Epithelial cell of proximal tubule (primary cell): ENCODE measurements at places on chromosomes 7 and 10.

DNA sequence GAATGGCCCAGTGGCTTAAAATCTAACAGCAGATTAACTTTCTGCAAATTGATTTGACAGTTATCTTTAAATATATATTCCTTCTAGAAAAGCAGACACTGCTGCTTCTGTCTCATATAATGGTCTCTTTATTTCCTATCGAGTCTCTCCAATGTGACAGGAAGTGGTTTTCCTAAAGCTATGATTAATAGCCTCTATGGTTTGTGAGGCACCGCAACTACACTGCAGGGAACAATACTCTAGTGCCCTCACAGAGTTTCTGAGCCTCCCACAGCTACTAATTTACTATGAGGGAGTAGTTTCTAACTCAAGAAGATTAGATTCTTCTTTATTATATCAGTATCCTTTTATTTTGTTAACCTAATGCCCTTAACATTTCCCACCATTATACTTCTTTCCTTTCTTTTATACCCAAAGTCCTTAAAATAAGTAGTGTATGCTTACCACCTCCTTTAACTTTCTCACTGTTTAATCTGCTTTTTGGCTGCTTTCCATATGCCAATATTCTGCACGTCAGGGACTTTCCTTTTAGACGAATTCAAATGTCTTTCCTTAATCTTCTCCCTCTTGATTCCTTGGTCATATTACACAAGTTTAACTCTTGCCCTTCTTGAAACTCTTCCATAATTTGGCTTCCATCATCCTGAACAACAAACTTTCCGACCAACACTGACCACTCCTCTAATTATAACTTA lies 23.8 kb upstream of the AHR start:
- no peak for DNase-seq

DNA sequence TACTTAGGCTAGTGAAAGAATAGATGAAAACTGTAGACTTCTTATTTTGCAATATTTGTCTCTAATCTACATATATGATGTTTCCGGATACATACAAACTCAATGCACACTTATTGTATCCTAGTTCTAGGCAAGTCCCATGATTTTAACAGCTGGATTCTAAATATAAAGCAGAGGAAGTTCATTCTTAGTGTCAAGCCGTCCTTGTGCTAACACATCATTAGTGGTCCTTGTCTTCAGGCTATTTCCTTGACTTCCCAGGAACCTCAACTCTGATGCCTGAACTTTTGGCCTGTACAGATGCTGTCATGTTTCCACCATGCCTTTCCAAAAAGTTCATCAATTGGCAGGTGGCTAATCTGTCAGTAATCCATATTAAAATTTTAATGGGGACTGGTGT lies 301.9 kb upstream of the DGKB start:
- no peak for DNase-seq

DNA sequence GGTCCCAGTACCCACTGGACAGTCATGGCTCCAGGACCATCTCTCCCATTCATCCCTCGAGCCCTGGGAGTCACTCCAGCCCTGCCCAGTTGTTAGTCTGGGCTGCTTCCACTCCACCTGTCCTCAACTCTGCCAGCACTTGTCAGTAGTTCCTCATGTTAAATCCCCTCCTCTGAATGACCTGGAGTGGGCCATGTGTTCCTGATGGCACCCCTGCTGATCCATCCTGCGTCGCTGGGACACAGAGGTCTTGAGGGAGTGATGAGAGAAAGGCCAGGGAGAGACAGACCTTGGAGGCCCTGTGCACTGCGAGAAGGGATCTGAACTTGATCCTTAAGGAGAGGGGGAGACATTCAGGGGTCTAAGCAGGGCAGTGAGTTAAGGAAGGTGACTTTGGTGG lies 174.9 kb downstream of the GRID1 start:
- DNase-seq, result no peak

GRCh38 chr7:112887337-112887736 lies 97.1 kb upstream of the TMEM168 start:
- DNase-seq, result no peak

DNA sequence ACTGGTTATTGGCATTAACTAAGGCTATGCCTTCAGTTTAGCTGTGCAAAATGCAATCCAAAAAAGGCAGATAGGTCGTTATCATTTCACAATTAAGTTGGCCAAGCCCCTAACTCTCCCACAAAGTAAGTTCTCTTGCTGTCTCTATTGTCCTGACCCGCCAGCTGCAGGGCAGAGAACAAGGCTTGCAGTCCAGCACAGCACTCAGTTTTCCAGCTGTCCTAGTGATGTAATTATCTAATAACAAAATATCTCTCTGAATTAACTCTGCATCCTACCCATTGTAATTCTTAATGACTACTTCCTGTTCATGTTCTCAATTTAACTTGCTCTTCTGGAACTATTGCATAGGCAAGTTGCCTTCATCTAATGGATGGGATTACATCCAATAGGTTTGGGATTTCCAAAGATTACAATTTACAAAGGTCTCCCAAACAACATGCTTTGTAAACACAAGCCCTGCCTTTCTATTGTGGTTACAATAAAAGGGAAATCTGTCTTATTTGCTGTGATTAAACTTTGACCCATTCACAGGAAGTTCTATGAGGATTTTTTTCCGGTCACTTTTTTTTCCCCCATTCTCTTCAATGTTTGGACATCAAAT lies 55.2 kb downstream of the CDK6 start:
- no peak for DNase-seq

- DNase-seq, result no peak
These were observed 563.6 kb downstream of the SUGCT start for GRCh38 chr7:40698214-40698920.

GRCh38 chr10:29740981-29741545 lies 106.3 kb upstream of the SVIL start:
- DNase-seq, result no peak

DNA sequence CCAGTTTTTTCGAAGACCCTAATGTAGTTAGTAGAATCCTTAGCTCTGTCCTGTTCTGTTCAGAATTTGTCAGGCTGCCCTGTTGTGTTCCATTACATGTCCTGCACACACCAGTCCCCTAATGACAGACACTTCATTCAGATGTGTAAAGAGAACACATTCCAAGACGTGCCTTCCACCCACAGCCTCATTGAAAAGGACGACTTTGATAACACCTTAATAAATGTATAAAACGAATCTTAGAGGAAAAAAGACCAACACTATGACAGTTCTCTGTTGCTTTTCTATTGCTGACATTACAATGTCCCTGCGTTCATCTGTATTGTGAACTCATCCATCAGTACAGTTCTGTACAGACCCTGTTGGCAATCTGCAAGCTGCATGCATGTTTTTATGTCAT lies 3.5 kb downstream of the LRRTM3 start:
- DNase-seq, result no peak

GRCh38 chr7:92973293-92973731 lies 136.9 kb upstream of the CDK6 start:
- no peak for DNase-seq

- DNase-seq, result no peak
These were observed 35.5 kb downstream of the RPA3 start for GRCh38 chr7:7682861-7683260.

- no peak for DNase-seq
These were observed 262.7 kb downstream of the WDR11 start for GRCh38 chr10:121113911-121114310.

DNA sequence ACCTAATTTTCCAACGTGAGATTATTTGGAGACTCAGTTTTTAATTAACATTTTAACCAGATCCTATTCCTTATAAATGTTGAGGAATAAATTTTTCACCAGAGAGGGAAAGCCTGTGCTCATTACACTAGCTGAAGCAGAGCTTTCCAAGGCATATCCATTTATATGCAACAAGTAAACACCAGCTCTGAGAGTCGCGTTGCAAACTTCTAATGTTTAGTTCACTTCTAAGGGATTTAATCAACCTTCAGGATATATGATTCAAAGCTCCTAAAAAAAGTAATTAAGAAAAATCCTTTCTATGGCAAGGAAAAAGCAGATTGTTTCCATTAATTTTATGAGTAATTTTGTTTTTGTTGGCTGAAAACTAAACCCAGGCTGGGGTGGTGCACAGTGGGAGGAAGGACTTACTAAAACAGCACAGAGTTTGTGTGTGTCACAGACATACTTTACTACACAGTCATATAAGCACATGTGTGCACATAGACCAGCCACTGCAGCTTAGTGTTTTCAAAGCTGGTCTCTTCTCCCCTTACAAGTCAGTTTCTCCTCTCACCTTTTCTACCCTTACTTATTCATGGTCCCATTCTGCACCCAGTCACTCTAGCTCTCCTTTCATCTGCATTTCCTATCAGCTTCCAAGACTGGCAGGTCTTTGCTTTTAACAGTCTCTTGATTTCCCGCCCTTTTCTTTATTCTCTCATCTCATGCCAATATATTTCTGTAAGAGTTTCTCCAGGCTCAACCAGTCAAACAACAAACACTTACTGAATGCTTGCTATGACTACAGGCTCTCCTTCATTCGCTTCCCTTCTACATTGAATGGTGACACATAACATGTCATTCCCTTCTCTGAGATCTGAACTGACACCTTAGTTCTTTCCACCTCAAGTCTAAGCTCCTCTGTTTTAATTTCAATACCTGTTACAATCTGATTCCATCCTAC lies 81.1 kb upstream of the FZD1 start:
- DNase-seq, result peak; percentile 9

DNA sequence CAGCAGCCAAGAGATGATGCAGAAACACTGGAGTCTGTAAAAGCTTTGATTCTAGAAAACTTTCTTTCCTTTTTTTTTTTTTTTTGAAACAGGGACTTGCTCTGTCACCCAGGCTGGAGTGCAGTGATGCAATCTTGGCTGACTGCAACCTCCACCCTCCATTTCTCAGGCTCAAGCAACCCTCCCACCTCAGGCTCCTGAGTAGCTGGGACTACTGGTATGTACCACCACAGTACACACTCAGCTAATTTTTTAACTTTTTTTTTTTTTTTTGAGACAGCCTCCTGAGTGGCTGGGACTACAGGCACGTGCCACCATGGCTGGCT lies 17.0 kb upstream of the BAG3 start:
- DNase-seq, result no peak

DNA sequence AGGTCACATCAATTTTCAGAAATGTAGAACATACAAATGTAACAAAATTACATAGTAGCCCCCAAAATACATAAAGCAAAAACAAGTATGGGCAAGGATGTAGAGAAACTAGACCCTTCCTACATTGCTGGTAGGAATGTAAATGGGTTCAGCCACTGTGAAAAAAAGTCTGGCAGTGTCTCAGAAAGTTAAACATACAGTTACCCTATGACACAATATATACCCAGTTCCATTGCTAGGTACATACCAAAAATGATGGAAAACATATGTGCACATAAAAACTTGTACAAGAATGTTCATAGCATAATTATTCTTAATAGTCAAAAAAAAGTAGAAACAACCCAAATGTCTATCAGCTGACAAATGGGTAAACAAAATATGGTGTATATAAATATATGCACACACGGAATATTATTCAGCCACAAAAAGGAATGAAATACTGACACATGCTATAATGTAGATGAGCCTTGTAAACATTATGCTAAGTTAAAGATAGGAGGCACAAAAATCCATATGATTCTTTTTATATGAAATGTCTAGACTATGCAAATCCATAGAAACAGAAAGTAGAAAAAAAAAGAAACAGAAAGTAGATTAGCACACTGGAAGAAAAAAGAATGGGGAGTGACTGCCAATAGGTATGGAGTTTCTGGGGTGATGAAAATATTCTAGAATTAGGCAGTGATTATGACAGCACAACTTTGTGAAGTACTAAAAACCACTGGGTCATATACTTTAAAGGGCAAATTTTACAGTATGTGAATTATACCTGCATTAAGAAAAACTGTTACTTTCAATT lies 13.5 kb downstream of the HERPUD2 start:
- DNase-seq, result no peak

- DNase-seq, result no peak
These were observed 46.4 kb downstream of the ZNF680 start for GRCh38 chr7:64516451-64516850.

GRCh38 chr7:138049505-138050116 lies 26.6 kb upstream of the AKR1D1 start:
- DNase-seq, result no peak

DNA sequence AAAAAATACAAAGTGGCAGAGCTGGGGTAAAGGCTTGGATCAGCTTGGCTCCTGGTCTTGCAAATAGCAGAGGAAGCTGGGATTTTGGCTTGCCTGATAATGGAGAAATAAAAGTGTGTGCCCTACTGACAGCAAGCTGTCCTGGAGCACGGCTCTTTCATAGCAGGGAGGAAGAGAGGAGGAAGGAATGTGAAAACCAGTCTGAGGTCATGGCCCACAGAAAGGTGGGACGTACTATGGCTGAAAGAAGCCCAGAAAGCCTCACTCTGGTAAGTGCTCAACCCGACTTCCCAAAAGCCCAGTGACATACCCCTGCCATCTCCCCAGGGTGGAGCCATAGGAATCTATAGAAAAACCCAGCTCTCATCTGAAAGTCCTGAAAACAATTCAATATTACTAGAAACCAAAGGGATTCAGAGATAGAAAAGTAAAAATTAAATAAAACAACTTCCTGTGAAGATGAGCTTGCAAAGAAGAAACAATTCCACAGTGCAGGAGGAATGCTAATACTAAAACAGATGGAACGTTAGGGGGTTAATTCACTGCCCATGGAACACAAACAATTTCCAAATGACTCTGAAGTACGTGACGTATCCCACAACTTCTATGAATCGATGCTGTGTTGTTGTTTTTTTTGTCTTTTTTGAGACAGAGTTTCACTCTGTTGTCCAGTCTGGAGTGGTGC lies 246.7 kb upstream of the PTN start:
- DNase-seq, result no peak

DNA sequence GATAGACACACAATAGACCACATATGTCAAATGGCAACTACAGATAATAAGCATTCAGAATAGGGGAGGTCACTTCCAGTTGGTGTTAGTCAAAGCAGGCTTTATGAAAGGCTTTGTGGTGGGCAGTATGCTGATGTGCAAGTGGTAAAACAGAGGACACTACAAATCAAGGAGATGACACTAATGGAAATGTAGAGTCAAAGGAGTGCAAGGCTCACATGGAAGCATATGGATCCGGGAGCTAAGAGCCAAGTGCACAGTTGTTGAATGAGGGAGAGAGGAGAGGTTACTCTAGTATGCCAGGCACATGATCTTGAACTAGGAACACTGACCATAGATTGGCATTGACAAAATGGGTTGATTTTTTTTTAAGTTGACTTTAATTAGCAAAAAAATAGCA lies 62.7 kb downstream of the GRM3 start:
- DNase-seq, result no peak

- no peak for DNase-seq
These were observed 25.1 kb downstream of the GALNT11 start for GRCh38 chr7:152050547-152050971.

DNA sequence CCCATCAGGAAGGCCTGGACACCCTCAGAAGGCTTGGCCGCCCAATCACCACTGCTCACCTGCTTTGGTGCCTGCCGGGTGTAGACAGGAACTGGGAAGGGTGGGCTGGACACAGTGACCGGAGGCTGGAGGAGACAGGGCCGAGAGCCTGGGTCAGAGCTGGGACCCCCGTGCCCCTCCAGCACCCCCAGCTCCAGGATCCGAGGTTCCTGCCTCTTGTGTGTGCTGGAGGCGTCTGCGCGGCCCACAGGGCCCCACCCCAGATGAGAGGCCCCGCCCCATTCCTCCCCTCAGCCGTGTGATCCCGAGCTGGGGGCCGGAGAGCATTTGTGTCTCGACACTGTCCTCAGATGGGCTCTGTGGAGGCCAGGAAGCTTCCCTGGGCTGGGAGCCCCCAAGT lies 9.4 kb downstream of the ADAM8 start:
- no peak for DNase-seq

- DNase-seq, result no peak
These were observed 153.1 kb downstream of the ZNF365 start for GRCh38 chr10:62527019-62527827.

- no peak for DNase-seq
These were observed 40.2 kb downstream of the PRTFDC1 start for GRCh38 chr10:24912215-24912614.
